ENCODE measurements at places on chromosomes 11 and 22. TPM values are rescaled to one million over a fixed set of nuclear protein-coding genes. Genes with fewer than 3 reads are reported as not detected.

Gene CALCA
- not detected for total RNA-seq

DNA sequence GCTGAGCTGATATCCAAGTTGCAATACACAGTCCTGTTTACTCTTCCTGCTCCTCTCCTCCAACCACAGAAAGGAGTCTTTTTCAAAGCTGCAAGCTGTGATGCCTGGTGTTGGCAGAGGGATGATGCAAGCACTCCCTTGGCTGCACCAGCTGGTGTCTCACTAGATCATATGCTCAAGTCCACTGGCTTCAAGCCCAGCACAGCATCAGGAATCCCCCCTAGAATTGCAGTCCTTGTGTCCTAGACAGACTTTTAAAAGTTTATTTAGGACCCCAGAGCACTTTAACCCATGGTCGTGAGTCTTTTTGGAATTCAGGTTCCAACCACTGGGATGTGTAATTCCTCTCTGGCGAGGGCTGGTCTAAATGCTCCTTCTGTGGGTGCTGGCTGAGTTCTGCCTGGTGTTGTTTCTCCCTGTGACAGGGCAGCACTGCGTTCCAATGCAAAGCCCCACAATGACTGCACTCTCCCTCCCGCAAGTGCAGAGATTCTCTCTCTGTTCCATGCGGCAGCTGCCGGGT lies 1.9 kb upstream of the HEPN1 start:
- no peak for DNase-seq

DNA sequence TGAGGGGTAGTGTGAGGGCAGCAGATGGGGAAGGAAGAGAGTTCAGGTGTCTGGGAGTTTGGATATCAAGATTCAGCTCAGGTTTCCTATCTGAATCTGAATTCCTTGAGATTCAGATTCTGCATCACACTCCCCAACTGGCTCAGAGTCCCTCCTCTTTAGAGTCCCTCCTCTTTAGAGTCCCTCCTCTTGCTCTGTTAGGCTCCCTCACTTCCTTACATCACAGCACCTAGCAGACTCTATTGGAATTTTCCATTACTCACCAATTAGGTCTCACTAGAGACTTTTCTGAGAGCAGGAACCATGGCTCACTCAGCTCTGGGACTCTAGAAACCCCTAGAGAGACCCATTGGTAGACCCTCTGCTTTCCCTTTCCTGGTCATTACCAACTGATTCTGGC lies 303.4 kb upstream of the SYN3 start:
- no peak for DNase-seq

DNA sequence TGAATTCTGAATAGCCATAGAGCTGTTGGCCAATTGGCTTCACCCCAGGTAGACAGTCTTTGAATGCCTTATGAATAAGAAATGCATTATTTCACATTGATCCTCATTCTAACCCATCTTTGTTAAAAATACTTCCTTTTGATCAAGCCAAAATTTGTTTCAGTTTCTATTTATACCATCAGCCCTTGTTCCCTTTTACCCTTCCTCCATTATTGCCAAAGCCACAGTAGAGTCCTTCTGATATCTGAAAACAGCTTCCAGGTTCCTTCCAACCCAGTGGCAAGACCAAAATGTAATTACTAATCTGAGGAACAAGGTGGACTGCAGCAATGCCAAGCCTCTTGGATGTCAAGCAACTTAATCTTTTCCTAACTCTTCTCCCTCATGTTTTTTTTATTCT lies 458.8 kb downstream of the BUD13 start:
- DNase-seq = no peak

DNA sequence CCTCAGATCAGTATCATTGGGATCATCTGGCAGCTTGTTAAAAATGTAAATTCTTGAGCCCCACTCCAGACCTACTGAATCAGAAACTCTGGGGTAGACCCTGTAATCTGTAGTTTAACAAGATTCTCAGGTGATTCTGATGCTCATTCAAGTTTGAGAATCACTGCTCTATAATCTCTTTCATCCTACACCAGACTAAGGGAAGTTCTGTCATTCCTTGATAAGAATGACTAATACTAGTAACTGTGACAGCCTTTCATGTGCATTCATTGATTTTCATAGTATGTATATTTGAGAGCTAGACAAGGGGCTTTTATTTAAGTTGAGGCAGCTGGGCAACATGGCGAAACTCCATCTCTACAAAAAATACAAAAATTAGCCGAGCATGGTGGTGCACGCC lies 30.0 kb downstream of the NAT10 start:
- no peak for DNase-seq

DNA sequence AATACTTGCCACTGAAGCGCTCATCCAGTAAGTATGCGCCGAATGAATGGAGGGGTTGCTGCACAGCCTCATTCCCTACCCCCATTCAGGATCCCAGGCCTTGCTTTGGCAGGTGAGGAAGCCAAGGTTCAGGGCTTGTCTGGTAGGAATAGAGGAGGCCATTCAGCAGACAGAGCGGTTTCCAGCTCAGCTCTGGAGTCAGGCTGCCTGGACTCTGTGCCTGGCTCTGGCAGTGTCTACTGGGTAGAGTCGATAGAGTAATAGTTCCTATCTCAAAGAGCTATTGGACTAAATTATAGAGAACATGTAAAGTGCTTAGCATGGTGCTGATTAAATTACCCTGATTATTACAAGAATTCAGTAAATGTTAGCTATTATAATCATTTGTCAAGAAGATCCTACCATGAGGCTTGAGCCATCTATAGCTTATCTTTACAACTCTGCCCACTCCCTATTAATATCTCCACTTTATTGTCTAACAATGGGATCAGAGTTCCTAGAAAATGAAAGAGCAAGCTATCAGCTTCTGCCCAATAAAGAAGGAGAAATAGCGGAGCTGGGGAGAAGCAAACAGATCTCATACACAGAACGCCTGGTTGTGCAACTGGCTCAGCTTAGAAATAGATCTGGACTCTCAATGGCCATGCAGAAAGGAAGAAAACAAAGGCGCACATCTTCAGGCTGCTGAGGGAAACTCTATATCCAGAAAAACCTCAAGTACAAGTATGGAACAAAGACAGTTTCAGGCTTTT lies 6.6 kb upstream of the SNX32 start:
- DNase-seq = no peak

Gene PATE4
- total RNA-seq = not detected

DNA sequence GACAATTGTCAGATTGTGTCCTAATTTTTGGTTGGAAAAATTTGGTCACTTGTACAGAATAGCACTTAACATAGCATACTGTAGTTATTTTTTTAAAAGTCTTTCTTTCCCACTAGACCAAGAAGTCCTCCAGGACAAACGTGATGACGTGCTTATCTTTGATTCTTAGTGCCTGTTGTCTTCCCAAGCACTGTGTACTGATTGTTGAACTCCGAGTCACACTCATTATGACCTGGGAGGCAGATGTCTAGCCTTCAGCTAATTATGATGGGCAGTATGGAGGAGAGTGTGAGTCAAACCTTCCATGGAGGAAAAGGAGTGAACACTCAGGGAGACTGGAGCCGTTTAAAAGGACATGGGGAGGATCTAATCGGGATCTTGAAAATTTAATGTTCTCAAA lies 119.8 kb downstream of the SPON1 start:
- no peak for DNase-seq

- no peak for DNase-seq
Measured at GRCh38 chr11:94737171-94737611, 31.0 kb upstream of the AMOTL1 start.

DNA sequence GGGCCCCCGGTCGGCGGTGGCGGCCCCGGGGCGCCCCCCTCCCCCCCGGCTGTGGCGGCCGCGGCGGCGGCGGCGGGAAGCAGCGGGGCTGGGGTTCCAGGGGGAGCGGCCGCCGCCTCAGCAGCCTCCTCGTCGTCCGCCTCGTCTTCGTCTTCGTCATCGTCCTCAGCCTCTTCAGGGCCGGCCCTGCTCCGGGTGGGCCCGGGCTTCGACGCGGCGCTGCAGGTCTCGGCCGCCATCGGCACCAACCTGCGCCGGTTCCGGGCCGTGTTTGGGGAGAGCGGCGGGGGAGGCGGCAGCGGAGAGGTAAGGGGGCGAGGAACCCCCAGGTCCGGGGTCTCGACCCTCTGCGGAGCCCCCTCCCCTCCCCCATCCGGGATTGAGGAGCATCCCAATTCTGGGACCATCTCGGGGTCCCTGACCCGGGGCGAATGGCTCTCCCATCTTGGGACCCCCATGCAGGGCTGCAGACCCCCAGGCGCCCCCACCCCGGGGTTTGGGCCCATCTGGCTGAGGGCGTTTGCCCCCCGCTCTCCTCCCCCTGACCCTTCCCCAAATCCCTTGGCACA lies 431 bp downstream of the KMT2A start:
- no peak for DNase-seq

DNA sequence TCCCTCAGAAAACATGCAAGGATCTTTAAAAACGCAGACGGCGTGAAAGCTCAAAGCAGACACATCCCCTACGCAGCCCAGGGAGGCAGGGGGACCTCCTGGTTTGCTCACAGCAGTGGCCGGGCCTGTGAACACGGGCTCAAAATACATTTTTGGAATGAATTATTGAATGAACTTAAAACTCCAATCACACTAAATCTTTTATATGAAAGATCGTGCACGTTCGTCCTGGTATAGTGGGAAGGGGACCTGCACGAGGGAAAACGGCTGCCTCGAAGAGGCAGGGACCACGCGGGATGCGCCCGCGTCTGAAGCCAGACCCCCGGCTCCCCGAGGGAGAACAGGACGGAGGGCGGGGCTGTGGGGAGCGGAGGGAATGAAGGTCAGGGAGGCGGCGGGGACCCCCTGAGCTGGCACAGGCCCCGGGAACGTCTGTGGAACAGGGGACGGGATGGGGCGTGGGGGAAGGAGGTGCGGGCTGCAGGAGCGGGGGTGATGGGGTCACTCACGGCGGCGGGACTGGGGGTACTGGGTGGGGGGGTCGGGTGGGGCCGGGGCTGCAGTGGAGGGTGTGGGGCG lies 1.3 kb upstream of the PANX2 start:
- no peak for DNase-seq

Gene CFAP300
- 0.72 TPM for total RNA-seq

All from epithelial cell of proximal tubule (primary cell).